ENCODE measurements at places on chromosomes 1 and 21. TPM values are rescaled to one million over a fixed set of nuclear protein-coding genes. Genes with fewer than 3 reads are reported as not detected.
A peak's percentile ranks its signal among the peaks of the same experiment; 100 is the strongest.

DNA sequence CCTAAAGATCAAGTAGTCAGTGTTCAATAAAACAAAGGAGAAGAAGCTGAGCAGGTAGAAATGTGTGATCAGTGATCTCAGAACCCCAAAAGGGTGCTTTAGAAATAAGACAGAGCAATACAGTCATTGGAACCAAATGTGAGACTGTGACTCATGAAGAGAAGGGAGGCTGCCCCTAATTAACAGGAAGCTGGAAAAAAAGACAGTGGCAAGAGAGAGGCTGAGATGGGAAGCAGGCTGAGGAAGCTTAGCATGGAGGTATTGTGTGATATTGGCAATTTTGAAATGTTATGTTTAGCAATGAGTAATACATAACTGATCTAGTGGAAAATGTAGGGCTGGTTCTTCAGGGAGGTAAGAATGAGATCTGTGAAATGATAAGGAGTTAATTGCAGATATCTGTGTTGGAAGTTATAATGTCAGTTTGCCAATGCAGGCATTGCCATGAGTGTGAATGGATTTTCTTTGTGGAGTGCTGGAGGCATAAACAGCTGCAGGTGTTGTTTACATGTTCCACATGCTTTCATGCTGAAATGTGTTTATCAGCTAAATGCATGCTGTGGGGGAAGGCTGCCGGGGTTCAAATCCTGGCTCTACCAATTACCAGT lies 90.6 kb upstream of the CACNA1E start:
- DNase-seq: no peak

Gene CD1B
- total RNA-seq: not detected

Gene UBAP2L
- total RNA-seq: 205 TPM

Gene OR14K1
- not detected for total RNA-seq

- no peak for DNase-seq
Observed at GRCh38 chr21:34255073-34255472, 108.7 kb upstream of the KCNE2 start.

DNA sequence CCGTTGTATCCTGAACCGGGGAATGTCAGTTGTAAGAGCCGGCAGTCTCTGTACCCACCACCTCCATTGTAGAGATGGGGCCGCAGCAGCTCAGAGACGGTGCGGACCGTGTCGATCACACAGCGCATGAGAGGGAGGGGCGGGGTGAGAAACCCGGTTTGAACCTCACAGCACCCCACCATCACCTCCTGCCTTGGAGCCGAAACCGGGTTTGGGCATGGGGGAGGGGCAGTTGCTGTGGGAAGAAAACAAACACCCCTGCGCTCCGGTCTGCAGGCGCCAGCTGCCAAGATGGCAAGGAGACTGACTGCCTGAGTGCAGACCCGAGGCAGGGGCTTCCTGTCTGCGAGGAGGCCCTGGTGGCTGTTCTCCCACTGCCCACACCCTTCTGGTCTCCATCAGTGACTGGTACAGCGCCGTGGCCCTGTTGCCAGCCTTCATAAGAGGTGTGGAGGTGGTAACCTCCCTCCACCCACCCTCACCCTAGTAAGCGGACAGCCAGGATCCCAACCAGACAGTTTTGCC lies 69.2 kb upstream of the SSBP3 start:
- DNase-seq: peak; percentile 68

Gene PNRC2
- total RNA-seq: 142 TPM

Gene TBX19
- total RNA-seq: 2.6 TPM

Gene CHIA
- not detected for total RNA-seq

GRCh38 chr1:93001893-93002292 lies 40.6 kb upstream of the DIPK1A start:
- DNase-seq: no peak

- DNase-seq: no peak
Observed at GRCh38 chr1:186653312-186653711, 26.9 kb downstream of the PTGS2 start.

Gene HYI
- 13.5 TPM for total RNA-seq

GRCh38 chr1:14479865-14480264 lies 118.6 kb upstream of the KAZN start:
- no peak for DNase-seq

DNA sequence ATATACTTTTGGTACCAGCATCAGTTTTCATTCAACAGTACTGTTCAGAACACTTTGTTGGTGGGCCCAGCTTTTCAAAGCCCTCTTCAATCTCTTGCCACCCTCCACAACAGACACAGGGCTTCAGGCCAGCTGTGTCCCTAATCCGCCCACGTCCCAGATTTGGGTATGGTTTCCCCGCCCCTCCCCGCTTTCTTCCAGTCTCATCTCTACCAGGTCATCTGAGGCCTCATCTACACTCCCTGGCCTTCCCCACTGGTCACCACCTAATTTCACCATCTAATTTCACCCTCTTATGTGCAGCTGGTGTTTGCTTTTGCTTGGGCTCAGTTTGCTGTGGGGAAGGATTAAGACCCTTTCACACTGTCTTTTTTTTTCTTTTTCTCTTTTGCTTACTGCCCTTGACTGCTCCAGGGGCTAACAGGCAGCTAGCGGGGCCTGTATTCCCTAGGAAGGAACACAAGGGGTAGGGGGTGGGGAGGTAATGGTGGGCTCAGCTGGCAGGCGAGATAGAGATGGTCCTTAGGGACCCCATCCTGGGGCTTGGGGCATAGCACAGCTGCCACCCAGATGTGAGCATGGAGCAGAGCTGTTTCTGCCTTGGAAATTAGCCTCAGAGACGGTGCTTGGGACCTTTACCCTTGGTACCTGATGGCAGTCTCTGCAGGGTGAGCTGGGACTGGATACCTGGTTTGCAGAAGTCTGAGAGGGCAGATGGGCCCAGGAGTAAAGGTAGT lies 3.8 kb upstream of the EPB41 start:
- no peak for DNase-seq

Gene ASCL5
- not detected for total RNA-seq

Gene CLEC20A
- total RNA-seq: not detected

GRCh38 chr1:47532921-47533792 lies 95.3 kb downstream of the FOXD2 start:
- peak; percentile 19 for DNase-seq

GRCh38 chr1:214455971-214456867 lies 95.2 kb downstream of the PTPN14 start:
- no peak for DNase-seq

Gene MFAP2
- total RNA-seq: not detected

DNA sequence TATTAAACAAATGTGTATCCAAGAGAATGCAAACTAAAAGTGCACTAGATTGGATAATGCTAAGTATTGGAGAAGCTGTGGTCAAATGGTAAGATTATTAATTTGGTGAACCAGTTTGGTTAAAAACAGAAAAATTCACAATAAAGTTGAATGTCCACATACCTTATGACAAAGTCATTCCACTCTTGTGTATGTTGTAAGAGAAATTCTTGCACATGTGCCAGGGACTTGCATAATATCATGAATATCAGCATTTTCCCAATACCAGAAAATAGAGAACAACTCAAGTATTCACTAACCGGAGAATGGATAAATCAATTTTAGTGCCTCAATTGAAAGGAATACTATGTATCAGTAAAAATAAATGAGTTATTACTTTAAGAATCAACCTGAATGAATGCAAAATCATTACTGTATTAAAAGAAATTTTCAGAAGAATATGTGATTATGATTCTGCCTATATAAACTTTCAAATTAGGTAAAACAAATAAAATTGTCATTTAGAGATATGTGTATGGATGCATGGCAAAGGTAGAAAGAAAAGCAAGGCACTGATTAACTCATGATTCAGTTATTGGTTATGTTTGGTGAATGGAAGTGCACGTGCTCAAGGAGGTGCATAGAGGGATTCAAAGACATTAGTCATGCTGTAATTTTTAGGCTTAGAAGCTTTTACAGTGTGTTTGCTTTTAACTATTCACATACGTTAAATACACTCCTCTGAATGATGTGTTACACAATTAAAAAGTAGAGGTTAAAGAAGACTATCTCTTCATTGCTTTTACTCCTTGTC lies 217.4 kb upstream of the KCNK2 start:
- no peak for DNase-seq

DNA sequence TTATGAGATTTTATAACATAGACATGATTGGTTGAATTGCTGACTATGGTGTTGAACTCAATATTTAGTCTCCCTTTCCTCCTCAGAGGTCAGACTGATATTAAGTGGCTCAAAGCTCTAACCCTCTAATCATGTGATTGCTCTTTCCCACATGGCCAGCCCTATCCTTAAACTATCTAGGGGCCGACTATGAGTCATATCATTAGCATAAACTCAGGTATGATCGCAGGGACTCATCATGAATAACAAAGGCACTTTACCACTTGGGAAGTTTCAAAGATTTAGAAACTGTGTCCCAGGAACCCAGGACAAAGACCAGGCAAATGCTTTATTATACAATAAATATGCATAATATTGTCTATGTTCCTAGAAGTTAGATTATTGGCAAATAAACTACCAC lies 894.6 kb upstream of the NEGR1 start:
- no peak for DNase-seq

Gene NBPF6
- total RNA-seq: not detected

DNA sequence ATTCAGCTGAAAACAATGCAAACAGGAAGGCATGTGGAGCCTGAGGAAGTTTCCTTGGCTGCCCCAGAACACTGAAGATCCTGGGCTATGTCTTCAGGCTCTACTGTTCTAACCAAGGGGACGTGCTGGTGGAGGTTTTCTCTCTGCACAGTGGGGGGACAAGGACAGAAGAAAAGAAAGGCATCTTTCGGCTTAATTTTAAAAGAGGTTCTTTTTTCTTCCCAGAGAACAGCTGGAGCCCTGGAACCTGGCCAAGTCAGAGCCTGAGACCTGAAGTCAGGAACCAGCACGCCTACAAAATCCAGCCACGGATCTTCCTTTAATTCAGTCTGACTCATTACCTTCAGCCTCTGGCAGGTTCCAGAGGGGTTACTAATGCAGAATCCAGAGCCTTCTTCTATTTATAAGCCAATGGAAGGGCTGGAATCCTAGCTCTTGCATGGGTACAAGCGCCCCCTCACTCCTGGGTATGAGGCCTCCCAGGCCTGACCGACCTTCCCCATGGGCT lies 19.8 kb downstream of the CTNNBIP1 start:
- no peak for DNase-seq

Gene IL12RB2
- 99.2 TPM for total RNA-seq

DNA sequence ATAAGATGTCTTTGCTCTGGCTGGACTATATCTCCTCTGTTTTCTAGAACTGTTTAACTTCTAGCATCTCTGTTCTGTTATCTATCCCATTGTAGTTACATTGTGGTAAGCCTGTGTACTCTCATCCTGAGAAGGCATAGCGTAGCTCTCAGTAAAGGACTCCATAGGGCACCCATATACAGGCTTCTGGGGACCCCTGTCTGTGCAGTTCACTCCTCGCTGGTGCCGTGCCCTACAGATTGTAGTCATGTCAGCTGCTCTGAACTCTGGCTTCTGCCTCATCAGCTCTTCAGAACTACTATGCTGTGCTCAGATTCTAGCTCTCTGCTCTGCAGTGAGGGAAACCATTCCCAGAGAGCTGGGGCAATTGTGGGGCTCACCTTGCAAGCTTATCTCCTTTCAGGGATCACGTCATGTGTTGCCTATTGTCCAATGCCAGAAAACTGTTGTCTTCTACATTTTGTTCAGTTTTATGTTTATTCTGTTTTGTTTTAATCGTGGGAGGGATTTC lies 181.3 kb upstream of the USP24 start:
- DNase-seq: no peak

GRCh38 chr1:58065520-58065919 lies 481.0 kb downstream of the OMA1 start:
- no peak for DNase-seq

Gene NR1I3
- not detected for total RNA-seq

DNA sequence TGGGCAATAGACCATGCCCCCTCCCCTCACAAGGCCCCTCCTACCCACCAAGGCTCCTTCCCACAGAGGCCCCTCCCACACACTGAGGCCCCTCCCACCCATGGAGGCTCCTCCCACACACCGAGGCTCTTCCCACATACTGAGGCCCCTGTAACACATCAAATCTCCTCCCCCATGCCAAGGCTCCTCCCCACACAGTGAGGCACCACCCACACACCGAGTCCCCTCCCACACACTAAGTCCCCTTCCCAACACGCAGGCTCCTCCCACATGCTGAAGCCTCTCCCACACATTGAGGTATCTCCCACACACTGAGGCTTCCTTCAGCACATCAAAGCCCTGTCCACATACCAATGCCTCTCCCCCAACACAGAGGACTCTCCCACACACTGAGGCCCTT lies 391.8 kb downstream of the CAMTA1 start:
- no peak for DNase-seq

DNA sequence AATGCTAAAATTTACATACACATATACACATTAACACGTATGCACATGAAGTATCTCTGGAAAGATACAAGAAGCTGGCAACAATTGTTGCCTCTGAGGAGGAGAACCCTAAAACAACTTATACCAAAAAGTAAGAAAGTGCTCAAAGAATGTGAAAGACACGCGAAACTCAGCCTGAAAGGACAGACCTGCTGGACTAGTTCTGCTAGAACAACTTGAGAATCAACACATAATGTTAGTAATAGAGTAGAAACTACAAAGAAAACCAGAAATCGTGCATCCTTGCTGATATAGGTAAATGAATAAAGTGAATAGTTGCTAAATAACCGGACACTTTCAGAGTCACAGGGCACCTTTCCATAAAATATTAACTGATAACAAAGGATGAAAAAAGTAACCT lies 242.5 kb downstream of the RERE start:
- no peak for DNase-seq

GRCh38 chr1:156910309-156910782 lies 10.1 kb upstream of the LRRC71 start:
- peak; percentile 81 for DNase-seq

DNA sequence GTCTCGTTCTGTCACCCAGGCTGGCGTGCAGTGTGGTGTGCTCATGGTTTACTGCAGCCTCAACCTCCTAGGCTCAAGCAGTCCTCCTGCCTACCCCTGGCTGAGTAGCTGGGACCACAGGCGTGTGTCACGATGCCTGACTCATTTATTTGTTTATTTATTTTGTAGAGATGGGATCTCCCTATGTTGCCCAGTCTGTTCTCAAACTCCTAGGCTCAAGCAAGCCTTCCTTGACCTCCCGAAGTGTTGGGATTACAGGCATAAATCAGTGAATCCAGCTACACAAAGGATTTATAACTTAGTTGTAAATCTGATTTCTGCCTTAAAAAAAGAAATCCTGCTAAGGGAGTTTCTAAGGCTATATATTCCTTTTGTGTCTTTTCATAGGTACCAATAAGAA lies 30.5 kb upstream of the ZNF496 start:
- no peak for DNase-seq

Gene FAM89A
- 14.5 TPM for total RNA-seq

Gene KLF17
- not detected for total RNA-seq

- DNase-seq: no peak
Observed at GRCh38 chr1:157153746-157154145, 15.6 kb upstream of the ETV3 start.

- DNase-seq: no peak
Observed at GRCh38 chr1:207856276-207857023, 54.5 kb downstream of the CD34 start.

- no peak for DNase-seq
Observed at GRCh38 chr1:91141858-91142257, 120.0 kb upstream of the ZNF644 start.

- DNase-seq: peak; percentile 52
Observed at GRCh38 chr1:11473491-11474034, 5.4 kb upstream of the DISP3 start.
